Right ventricle myocardium superior (tissue), 1 donor: ENCODE measurements at places on chromosomes 1 and 21. TPM values are rescaled to one million over a fixed set of nuclear protein-coding genes. Genes with fewer than 3 reads are reported as not detected.
A peak's percentile ranks its signal among the peaks of the same experiment; 100 is the strongest.

DNA sequence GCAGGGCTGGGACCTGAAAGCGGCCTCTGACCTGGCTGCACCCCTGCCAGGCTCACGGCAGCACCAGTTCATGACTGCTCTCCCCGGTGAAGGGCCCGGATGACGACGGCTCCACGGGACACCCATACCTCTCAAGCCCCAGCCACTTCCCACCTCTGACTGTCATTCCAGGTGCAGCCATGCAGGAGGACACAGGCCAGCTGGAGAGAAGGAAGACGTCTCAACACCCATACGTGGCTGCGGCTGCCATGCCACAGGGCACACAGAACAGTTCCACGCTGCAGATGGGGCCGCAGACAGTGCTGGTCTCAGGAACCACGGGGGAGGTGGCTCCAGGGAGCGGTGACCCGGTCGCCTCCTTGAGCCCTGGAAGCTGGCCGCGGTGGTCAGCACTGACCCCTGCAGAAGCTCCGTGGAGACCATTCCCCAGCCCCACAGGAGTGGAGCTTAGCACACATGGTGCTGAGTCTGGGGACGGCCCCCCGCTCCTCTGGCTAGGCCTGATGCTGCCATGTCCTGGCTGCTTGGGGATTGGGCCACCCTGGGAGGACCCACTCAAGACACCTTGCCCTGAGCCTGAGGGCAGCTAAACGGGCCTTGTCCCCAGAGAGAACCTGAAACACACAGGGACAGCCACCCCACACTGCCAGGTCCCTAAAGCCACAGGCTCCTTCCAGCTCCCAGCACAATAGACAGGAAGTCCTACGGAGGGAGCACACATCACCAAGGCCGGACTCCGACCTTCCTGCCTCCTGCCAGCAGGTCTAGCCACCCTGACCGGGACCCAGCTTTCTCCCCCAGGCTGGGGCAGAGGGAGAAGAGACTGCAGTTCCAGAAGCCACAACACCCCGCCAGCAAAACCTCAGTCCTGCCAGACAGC is 8.6 kb downstream of the WNT9A start:
- peak; percentile 29 for DNase-seq

HDGF gene
- 185 TPM for total RNA-seq

- DNase-seq: no peak
Observed at GRCh38 chr1:85144351-85144750, 56.5 kb downstream of the SYDE2 start.

SNX7 gene
- total RNA-seq: 18.8 TPM

DNA sequence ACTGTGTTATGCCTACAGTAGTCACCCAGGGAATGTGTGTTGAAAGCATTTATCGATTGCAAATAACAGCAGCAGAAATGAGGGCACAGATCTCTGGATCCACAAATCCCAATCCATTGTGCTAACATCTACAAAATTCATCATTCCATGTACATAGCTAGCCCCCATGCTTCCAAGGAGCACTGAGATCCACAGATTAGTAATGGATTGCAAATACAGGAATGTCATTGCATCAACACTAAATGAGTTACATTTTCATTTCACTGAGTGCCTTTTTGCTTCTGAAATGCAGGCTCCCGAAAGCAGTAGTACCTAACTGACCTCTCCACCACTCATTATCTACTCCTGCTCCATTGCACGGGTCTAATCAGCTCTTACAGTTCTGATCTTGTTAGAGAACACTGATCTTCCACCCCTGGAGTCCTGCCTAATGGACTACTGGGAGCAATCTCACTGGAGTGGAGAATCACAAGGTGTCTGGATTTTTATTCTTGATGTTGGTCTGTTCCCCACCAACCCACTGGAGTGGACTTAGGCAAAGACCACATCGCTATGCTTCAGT is 30.5 kb downstream of the ASTN1 start:
- no peak for DNase-seq

- DNase-seq: peak; percentile 41
Observed at GRCh38 chr1:221392453-221392852, 349.4 kb downstream of the DUSP10 start.

CD1B gene
- not detected for total RNA-seq

OR14K1 gene
- not detected for total RNA-seq

GRCh38 chr21:40282912-40283886 is 416.0 kb downstream of the PCP4 start:
- DNase-seq: no peak

GRCh38 chr1:6967431-6968111 is 182.3 kb downstream of the CAMTA1 start:
- DNase-seq: no peak

SPRR2F gene
- not detected for total RNA-seq

DNA sequence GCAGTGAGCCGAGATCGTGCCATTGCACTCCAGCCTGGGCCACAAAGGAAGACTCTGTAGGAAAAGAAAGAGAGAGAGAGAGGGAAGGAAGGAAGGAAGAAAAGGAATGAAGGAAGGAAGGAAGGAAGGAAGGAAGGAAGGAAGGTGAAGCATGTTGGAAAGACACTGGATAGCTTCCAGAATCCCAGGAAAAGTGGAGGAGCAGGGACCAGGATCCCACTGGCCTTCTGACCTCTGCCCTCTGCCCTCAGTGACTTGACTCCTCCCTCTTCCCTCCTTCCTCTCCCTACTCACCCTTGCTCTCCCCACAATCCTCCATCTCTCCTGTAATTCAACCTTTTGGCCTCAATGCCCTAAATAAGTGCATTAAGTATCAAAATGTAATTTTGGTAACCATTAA is 4.1 kb upstream of the UTS2 start:
- DNase-seq: no peak

NKAIN1 gene
- not detected for total RNA-seq

DNA sequence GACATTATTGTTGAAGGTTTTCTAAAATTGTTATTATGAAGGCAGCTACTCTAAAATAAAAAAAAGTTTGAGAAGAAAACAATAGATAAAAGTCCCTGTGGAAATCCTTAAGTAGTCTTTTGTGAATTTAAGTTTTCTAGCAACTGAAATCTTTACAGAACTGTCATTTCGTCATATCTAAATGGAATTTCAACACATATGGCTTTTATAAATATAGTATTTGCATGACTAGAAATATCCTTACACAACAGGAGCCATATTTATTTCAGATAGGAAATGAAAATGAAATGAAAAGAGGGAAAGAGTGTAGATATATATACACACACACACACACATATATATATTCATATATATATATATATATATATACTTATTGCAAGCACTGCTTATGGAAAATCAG is 204.7 kb upstream of the RGS18 start:
- DNase-seq: no peak

DNA sequence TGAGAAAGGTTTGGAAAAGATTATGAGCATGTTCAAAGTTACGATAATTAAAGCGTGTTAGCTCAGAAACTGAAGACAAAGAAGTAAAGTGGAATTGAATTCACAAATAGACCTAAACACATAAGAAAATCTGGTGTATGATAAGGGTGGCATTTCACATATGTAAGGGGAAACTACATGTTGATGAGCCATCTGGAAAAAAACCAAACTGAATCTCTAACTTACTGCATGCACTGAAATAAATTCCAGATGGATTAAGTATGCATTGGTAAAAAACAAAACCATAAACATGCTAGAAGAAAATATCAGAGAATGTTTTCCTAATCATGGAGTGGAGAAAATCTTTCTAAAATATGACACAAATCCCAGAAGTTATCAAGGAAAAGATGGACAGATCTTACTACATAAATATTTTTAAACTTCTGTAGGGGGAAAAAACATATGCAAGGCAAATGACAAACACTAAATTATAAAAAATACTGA is 34.0 kb upstream of the CTPS1 start:
- DNase-seq: no peak

GRCh38 chr21:46482225-46482845 is 23.6 kb downstream of the DIP2A start:
- no peak for DNase-seq

GRCh38 chr21:30713766-30714165 is 4.8 kb downstream of the KRTAP21-3 start:
- DNase-seq: no peak

GRCh38 chr1:192002063-192002462 is 156.2 kb upstream of the RGS18 start:
- no peak for DNase-seq
